ENCODE measurements at places on chromosomes 6 and 20.

GRCh38 chr6:154206996-154207395 is 149.6 kb downstream of the IPCEF1 start:
- H3K4me3 ChIP-seq, result no peak overlapping the region
- H3K36me3 ChIP-seq, result no peaks in the 10 kb centered on the region
- H3K27me3 ChIP-seq, result no peaks in the 10 kb centered on the region
- H3K4me1 ChIP-seq, result no peaks in the 10 kb centered on the region
- H3K27ac ChIP-seq, result no peak overlapping the region

GRCh38 chr6:137867685-137868509 is 838 bp downstream of the TNFAIP3 start:
- DNase-seq, result no peak
- peak overlapping the region; percentile 90 for H3K4me3 ChIP-seq
- no peaks in the 10 kb centered on the region for H3K27me3 ChIP-seq
- no peaks in the 10 kb centered on the region for H3K36me3 ChIP-seq
- peaks cover 18% of the 10 kb centered on the region for H3K4me1 ChIP-seq

DNA sequence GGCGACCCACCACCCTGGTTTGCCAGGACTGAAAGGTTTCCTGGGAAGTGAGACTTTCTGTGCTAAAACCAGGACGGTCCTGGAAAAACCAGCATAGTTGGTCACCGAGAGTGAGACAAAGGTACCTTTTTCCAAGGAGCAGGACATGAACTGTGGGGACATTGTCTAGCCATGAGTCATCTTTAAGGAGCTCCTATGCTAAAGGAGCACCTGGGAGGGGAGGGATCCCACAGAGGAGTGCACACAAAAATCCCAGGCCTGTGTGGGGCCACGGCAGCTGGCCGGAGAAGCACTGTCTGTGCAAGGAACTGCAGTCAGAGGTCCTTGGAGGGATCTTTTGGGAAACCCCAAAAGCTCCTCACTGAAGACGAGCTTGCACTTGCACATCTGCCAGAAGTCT is 109.1 kb upstream of the PLEKHG1 start:
- H3K4me1 ChIP-seq, result no peaks in the 10 kb centered on the region
- no peak for DNase-seq
- H3K27ac ChIP-seq, result no peak overlapping the region
- H3K4me3 ChIP-seq, result no peak overlapping the region
- no peaks in the 10 kb centered on the region for H3K36me3 ChIP-seq

DNA sequence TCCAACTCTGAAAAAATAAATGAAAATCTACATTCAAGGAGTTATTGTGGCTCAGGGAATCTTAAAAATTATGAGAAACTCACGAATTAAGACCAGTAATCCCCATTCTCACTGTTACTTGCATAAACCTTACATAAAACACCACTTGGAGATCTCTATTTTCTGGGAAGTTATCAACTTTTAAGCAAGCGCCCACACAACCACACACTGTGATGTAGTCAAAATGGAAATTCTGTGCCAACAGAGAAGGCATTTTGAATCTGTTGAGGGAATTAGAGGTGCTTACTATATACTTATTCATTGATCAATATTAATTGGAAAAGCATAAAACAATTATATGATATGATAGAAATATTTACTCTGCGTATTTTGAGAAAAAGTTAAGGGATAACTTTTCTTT is 58.7 kb downstream of the HAO1 start:
- no peaks in the 10 kb centered on the region for H3K36me3 ChIP-seq
- no peak overlapping the region for H3K27ac ChIP-seq
- H3K4me3 ChIP-seq, result no peak overlapping the region
- H3K27me3 ChIP-seq, result no peaks in the 10 kb centered on the region
- DNase-seq, result no peak
- H3K4me1 ChIP-seq, result no peaks in the 10 kb centered on the region

DNA sequence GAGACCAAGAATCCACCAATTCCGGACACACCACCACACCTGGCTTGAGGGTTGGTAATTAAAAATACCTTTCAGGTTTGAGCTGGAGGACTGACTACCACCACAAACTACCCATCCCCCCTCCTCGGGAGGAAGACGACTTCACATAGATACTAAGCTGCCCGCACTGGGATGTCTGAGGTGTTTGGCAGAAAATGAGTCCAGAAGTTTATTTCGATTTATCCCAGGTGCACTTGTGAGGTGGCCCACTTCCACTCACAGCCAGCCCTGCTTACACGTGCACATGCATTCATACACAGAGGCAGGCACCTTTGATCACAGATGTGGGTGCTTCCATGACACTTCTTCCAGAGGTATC is 187.1 kb downstream of the ID4 start:
- H3K27me3 ChIP-seq, result no peaks in the 10 kb centered on the region
- no peak for DNase-seq
- no peaks in the 10 kb centered on the region for H3K4me1 ChIP-seq
- H3K27ac ChIP-seq, result no peak overlapping the region
- no peaks in the 10 kb centered on the region for H3K36me3 ChIP-seq

- H3K4me3 ChIP-seq, result no peak overlapping the region
- no peaks in the 10 kb centered on the region for H3K27me3 ChIP-seq
- no peaks in the 10 kb centered on the region for H3K36me3 ChIP-seq
- no peak overlapping the region for H3K27ac ChIP-seq
Measured at GRCh38 chr20:46541229-46541935, 9.1 kb downstream of the OCSTAMP start.

DNA sequence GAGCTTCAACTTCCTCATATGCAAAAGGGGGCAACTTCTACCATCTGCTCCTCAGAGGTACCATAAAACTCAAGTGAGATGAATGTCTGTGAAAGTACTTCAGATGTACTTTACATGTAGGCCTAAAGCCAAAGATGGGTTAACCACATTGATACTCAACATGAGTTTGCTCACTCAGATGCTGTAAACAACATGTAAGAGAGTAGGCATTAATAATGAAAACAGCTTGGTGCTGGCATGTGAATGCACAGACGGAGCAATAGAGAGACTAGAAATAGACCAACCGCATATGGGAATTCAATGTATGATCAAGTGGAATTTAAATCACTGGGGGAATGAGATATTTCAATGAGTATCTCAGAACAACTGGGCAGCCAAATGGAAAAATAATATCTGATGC is 143.8 kb upstream of the CDYL start:
- H3K27ac ChIP-seq, result no peak overlapping the region
- no peaks in the 10 kb centered on the region for H3K27me3 ChIP-seq
- no peak overlapping the region for H3K4me3 ChIP-seq
- H3K4me1 ChIP-seq, result no peaks in the 10 kb centered on the region
- no peaks in the 10 kb centered on the region for H3K36me3 ChIP-seq
- no peak for DNase-seq

- H3K4me1 ChIP-seq, result no peaks in the 10 kb centered on the region
- DNase-seq, result no peak
- H3K4me3 ChIP-seq, result no peak overlapping the region
- H3K27me3 ChIP-seq, result no peaks in the 10 kb centered on the region
- no peak overlapping the region for H3K27ac ChIP-seq
Measured at GRCh38 chr6:142518761-142519160, 217.0 kb downstream of the ADGRG6 start.

- H3K27me3 ChIP-seq, result no peaks in the 10 kb centered on the region
- H3K4me3 ChIP-seq, result peak overlapping the region; percentile 9
- no peaks in the 10 kb centered on the region for H3K36me3 ChIP-seq
Measured at GRCh38 chr6:107820338-107821261, 3.5 kb downstream of the SCML4 start.

DNA sequence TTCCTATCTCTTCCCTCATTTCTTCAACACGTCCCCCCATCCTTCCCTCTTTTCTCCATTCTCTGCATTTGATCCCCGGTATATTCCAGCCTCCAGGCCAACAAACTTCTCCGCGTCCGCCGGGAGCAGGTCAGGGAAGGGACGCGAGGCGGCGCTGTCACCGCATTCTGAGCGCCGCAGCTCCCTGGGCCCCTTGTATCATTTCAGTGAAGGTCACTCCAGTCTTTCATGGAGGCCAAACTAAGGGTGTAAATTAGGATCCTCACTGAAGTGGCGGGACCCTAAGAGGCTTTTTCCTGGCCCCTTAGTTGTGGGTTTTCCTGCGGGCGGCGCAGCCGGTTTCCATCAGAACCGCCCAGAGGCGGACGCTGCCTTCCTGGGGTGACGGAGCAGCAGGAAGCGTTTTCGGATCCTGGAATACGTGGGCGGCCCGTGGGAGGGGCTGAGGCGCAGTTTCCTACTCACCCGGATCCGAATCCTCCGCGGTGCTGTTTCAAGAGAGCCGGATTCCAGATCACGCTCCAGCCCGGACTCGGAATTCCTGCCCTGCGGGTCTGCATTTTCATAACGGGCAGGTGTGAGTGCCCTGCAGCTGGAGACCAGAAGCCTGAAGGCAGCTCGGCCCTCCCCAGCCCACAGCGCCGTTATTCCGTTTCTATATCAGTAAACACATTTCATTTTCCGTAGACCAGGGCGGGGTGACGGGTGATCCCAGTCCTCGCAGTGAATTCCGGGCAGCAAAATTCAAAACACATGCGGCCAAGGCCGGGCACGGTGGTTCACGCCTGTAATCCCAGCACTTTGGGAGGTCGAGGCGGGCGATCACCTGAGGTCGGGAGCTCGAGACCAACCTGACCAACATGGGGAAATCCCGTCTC is 3.6 kb upstream of the MICA start:
- H3K36me3 ChIP-seq, result no peaks in the 10 kb centered on the region
- peak overlapping the region; percentile 95 for H3K27ac ChIP-seq
- H3K27me3 ChIP-seq, result no peaks in the 10 kb centered on the region
- H3K4me3 ChIP-seq, result peak overlapping the region; percentile 76
- DNase-seq, result peak; percentile 97

DNA sequence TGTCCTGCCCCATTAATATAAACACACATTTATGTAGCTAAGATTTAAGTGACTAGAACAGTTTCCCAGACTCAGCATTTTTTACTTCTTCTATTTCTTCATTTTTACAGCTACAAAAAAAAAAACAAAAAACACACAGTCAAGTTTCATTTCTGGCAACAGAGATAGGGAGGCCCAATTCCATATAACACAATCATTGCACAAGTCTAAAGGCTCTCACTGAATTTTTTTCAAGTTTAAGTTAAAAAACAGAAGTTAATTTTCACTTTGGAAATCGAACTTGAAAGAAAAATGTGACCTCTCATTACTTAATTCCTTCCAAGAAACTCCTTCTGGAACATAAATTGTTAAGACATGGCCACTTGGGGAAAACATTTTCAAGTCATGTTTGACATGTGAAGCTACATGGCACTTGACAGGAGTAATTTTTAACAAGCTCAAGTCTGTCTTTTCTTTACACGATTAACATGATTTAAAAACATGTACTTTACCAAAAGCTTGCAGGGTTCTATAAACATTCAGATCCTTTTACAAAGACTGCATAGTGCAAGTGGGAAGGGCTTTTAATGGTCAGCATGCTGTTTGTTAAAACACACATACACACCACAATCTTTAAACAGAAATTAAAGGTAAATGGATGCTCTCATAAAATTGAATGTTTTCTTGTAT is 100.1 kb upstream of the CCDC28A start:
- no peaks in the 10 kb centered on the region for H3K36me3 ChIP-seq
- no peak overlapping the region for H3K4me3 ChIP-seq
- H3K27ac ChIP-seq, result no peak overlapping the region
- DNase-seq, result no peak

DNA sequence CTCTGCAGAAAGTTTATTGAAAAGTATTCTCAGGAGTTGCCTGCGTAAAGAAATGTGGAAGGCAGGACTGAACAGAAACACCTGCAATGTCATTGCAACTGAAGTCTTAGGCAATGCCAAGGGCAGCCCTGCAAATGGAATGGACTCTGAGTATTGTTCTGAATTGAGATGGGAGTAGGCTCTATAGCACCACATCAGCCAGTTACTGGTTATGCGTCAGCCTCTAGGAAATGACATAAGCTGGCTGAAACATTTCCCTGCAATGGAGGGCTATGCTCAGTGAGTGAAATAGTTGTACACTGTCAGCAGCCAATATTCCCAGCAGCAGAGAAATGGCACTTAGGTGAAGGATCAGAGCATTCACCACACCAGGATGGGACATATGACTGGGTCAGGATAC is 13.8 kb upstream of the GJE1 start:
- no peak for DNase-seq
- H3K4me3 ChIP-seq, result no peak overlapping the region
- no peaks in the 10 kb centered on the region for H3K36me3 ChIP-seq
- H3K4me1 ChIP-seq, result no peaks in the 10 kb centered on the region

DNA sequence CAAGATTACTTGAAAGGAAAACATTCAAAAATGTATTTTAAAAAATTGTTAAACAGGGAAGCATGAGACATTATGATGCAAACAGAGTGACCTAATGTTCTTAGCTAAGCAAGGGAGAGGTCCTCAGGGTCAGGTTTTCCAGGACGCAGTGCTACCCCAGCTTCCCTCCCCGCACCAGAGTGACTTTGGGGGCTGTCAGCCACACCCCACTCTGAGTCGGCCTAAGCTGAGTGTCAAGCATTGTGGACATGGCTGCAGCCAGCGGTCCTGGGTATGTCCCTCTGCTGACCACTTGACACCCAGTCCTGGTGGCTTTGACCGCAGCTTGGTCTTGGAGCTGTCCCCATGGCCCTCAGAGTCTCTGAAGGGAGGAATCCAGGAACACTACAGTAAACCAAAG is 54.9 kb upstream of the CD93 start:
- H3K27me3 ChIP-seq, result no peaks in the 10 kb centered on the region
- H3K27ac ChIP-seq, result peak overlapping the region; percentile 93
- no peaks in the 10 kb centered on the region for H3K36me3 ChIP-seq
- DNase-seq, result no peak

DNA sequence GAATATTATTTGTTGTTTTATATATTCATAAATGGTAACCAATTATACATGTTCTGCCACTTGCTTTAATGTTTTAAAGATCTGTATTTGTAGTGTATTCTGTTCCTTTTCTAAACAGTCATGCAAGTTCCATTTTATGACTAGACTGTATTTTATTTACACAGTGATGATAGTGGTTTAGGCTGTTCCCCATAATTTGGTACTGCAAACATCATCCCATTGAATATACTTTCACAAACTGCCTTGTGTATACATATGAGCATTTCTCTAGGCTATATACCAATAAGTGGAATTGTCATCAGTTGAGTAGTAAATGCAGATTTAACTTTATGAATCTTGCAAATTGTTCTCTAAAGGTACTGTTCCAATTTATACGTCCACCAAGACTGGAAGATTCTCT is 738.0 kb downstream of the EPHA7 start:
- no peak overlapping the region for H3K4me3 ChIP-seq
- no peaks in the 10 kb centered on the region for H3K27me3 ChIP-seq
- no peak for DNase-seq
- no peaks in the 10 kb centered on the region for H3K4me1 ChIP-seq
- no peak overlapping the region for H3K27ac ChIP-seq
- H3K36me3 ChIP-seq, result no peaks in the 10 kb centered on the region

GRCh38 chr20:8315639-8316573 is 183.8 kb downstream of the PLCB1 start:
- no peak overlapping the region for H3K27ac ChIP-seq
- DNase-seq, result no peak
- H3K27me3 ChIP-seq, result no peaks in the 10 kb centered on the region
- H3K4me1 ChIP-seq, result no peaks in the 10 kb centered on the region
- no peak overlapping the region for H3K4me3 ChIP-seq

- no peak overlapping the region for H3K4me3 ChIP-seq
- H3K36me3 ChIP-seq, result no peaks in the 10 kb centered on the region
- no peak overlapping the region for H3K27ac ChIP-seq
- no peaks in the 10 kb centered on the region for H3K27me3 ChIP-seq
- H3K4me1 ChIP-seq, result no peaks in the 10 kb centered on the region
- DNase-seq, result no peak
Measured at GRCh38 chr6:29917857-29918256, 24.5 kb upstream of the HLA-A start.

All from ascending aorta (tissue), 2 donors.